ENCODE measurements at places on chromosomes 1 and 21.

DNA sequence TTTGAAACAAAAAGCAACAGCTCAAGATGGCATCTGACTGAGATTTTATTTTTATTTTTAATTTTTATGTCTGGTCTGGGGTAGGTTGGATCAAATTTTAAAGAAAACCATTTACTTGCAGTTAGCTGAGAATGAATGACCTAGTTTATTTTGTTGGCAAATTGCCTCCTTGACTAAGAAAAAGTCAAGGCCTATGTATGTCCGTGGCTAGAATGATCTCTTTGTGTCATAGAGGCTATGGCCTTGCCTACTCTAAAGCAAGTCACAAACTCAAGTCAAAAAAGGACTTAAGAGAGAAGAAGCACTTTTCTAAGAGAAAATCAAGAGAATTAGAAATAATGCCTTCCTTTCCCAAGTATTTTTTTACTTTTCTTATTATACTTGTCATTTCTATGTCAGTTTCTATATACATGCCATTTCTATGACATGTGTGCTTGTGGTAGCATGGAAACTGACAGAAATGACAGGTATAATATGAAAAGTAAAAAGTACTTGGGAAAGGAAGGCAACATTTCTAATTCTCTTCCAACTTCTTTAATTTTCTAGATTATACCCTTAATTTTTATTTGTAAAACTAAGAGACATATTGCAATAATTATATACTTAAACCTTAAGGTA is 136.7 kb downstream of the CENPF start:
- DNase-seq, result peak; percentile 14

- DNase-seq, result no peak
Observed at GRCh38 chr1:117161887-117162286, 40.3 kb upstream of the TRIM45 start.

DNA sequence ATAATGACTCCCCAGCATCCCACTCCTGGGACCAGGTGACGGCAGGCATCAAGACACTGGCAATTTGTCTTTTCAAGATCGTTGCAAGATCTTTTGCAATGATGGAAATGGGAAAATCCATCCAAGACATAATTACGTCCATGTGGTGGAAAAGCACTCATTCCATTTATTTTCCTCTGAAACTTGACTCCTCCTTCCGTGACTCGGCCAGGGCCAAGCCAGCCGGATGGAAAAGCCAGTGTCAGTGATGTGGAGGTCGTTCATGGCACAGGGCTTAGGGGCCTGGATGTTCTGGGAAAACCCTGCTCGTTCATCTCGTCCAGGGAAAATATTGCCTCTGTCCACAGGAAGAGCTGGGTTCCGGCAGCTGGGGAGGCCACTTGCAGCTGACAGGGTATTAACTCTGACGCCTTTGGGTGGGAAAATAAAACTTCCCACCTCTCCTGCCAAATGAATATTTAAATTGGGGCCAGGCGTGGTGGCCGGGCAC is 46.2 kb downstream of the C1orf198 start:
- DNase-seq, result peak; percentile 82

- DNase-seq, result no peak
Observed at GRCh38 chr1:43653339-43653738, 3.4 kb downstream of the KDM4A start.

- no peak for DNase-seq
Observed at GRCh38 chr21:21622460-21623234, 624.4 kb downstream of the NCAM2 start.

GRCh38 chr1:80962564-80962963 is 838.2 kb upstream of the ADGRL2 start:
- no peak for DNase-seq

- no peak for DNase-seq
Observed at GRCh38 chr1:41581216-41582003, 96.9 kb upstream of the EDN2 start.

DNA sequence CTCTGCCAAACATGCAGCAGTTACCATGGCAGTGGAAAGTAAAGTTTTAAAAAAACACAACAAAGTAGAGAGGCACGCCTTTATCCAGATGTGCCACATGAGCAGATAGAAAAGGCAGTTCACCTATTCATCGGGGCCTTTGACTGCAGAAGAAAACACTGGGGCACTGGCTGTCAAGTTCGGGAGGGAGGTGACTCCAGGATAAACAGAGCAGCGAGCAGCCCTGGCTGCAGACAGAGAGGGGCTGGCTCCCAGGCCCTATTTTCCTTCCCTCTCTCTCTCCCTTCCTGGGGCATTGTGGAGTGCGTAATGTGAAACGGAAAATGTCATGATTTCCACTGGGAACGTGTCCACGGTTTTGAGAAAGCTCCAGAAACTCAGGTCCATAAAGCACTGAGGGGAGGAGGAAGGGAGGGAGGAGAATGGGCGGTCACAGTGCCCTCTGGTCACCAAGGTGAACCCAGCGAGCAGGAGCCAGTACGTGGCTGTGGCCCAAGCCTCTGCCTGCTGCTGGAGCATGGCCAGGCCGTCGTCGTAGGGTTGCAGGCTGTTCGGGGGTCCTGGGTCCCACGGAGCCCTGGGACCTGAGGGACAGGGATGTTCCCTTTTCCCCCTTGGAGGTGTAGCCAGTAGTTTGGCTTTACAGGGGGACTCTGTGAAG is 114.7 kb upstream of the IRF2BP2 start:
- DNase-seq, result no peak

- DNase-seq, result peak; percentile 83
Observed at GRCh38 chr1:172324086-172324485, 96.4 kb upstream of the C1orf105 start.

DNA sequence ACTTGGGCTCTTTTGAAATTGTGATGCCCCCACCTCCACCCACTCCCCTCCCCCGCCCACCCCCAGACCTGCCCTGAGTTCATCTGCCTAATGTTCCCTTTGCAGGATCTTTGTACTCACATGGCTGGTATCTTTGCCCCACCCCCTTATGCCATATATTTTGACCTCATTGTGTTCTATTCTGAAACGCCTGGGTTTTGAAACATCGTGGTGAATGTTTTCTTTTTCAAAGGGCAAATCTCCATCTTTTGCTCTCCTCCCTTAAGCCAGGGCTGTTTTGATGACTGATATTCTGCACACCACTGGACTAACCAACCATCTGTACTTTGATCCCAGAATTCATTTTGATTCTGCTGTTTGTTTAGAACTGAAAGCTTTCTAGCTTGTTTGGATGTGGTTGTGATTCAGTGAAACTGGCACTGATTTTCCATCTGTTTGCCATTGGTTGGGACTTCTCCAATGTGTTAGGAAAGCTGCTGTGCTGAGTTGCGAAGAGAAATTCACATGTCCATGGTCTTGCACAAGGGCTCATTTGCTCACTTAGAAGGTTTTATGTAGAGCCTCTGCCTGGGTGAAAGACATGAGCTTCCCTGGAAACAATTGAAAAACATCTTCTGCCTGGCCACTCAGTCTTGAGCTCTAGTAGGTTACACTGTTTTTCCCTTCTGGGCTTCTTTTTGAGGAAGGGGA is 16.5 kb downstream of the SMAP2 start:
- no peak for DNase-seq

DNA sequence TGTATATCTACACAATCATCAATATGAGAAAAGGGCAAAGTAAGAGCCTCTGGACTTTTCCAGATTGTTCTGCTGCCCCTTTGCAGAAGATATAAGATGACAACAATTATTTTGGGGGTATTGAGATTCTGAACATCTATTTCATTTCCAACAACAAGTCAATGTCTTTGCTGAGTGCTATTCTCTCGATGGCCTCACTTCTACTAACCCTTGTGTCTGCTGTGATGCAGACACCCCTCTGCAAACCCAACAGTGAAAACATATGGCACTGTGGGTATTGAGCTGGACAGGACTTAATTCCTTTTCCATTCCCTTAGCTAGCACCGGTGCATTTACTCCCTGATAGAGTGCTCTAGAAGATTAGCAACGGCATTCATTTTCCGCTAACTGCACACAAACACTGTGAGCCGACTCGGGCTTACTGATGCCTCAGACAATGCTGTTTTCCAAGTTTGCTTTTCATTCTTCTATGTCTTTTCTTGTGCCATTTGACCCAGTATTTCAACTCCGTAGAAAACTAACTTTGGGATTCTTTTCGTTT is 33.4 kb upstream of the SMYD2 start:
- no peak for DNase-seq

- DNase-seq, result no peak
Observed at GRCh38 chr21:46213620-46214286, 14.8 kb downstream of the LSS start.
